ENCODE measurements at places on chromosomes 1 and 21. TPM values are rescaled to one million over a fixed set of nuclear protein-coding genes. Genes with fewer than 3 reads are reported as not detected.

Gene PLD5
- total RNA-seq: 2.4 TPM

Gene PROK1
- total RNA-seq: not detected

Gene PEAR1
- total RNA-seq: 5.0 TPM

Gene CCDC17
- 0.21 TPM for total RNA-seq

Gene CIART
- 2.8 TPM for total RNA-seq

Gene SERBP1
- total RNA-seq: 222 TPM

Gene OR2T1
- not detected for total RNA-seq
